ENCODE measurements at places on chromosomes 4 and X. TPM values are rescaled to one million over a fixed set of nuclear protein-coding genes. Genes with fewer than 3 reads are reported as not detected.
A peak's percentile ranks its signal among the peaks of the same experiment; 100 is the strongest.

- H3K27me3 ChIP-seq: no peaks in the 10 kb centered on the region
- no peak overlapping the region for H3K27ac ChIP-seq
- H3K4me3 ChIP-seq: no peak overlapping the region
- DNase-seq: no peak
- H3K4me1 ChIP-seq: no peaks in the 10 kb centered on the region
These were observed 189.3 kb upstream of the GPRIN3 start for GRCh38 chr4:89496851-89497250.

DNA sequence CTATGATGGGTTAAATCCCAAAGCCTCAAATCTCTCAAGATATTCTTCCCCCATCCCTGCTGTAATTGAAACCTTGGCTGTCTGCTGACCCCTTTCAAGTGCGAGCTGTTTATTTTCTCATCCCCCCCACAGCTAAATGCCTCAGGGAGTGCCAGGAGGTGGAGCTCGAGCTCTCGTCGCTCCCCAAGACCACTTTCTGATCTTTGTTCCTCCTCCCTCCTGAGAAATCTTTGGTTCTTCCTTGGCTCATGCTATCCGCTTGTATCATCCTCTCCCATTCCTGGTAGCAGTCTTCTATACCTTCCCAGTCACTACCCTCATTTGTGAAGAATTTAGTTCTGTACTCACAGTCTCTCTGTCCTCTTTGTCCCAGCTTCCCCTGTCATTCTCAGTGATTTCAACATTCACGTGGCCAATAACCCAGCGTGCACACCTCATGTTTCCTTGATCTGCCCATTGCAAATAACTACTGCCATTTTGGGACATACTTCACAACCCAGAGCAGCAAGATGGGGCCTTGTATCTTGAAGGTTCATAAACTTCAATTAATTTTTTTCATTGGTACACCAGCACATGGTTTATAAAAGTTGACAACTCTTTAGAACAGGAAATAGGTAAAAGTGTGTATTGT, 9.2 kb upstream of the SLC25A43 start:
- H3K4me1 ChIP-seq: peaks cover 25% of the 10 kb centered on the region
- DNase-seq: peak; percentile 11

DNA sequence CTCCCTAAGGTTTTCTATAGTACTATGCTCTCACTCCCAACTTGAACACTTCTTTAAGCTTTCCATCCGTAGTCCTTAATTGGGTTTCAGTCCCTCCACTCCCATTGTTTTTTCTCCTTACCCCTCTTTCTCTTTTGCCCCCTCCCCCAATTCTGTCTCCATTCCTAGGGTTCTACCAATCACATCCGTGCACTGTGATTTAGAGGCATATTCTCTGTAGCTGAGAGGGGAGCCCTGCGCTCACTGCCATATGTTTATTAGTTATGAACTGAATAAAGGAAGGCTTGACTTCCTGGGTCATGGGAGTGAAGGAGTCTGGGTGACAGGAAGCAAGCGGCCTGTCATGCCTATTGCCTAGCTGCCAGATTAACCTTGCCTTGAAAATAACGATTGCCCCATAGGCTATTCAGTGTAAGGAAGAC, 471 bp downstream of the MCTS1 start:
- peak overlapping the region; percentile 73 for H3K4me3 ChIP-seq
- H3K36me3 ChIP-seq: no peaks in the 10 kb centered on the region
- no peaks in the 10 kb centered on the region for H3K27me3 ChIP-seq
- peak overlapping the region; percentile 89 for H3K27ac ChIP-seq
- DNase-seq: peak; percentile 5

DNA sequence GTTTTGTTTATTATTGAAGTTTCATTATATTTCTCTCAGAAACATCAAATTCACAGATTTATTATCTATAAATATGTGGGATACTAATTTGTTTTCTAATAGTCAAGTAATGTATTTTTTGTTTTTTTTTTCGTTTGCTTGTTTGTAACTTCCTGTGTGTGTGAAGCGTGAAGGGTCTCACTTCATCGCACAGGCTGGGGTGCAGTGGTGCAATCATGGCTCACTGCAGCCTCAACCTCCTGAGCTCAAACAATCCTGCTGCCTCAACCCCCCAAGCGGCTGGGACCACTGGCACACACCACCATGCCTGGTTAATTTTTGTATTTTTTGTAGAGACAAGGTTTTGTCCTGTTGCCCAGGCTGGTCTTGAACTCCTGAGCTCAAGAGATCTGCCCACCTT, 55.1 kb downstream of the SH3RF1 start:
- H3K27ac ChIP-seq: no peak overlapping the region
- H3K4me1 ChIP-seq: peaks cover 19% of the 10 kb centered on the region

DNA sequence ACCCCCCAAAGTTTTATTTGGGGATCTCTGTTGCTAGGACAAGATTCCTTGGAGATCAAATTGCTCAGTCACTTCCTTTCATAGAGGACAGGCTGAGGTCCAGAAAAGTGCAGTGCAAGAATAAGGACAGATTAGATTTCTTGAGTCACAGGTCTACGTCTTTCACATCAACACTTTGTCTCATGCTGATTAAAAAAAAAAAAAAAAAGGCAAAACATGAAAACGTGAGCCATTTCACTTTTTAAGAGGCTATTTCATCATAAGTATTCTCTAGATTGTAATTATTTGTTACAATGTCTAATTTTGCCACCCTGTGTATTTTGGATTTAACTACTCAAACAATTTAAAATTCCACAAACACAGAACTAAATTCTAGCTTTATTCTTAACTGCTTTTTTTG, 647.0 kb downstream of the TRAM1L1 start:
- DNase-seq: no peak
- H3K36me3 ChIP-seq: no peaks in the 10 kb centered on the region
- H3K27me3 ChIP-seq: no peaks in the 10 kb centered on the region
- H3K4me3 ChIP-seq: no peak overlapping the region
- H3K4me1 ChIP-seq: no peaks in the 10 kb centered on the region

DNA sequence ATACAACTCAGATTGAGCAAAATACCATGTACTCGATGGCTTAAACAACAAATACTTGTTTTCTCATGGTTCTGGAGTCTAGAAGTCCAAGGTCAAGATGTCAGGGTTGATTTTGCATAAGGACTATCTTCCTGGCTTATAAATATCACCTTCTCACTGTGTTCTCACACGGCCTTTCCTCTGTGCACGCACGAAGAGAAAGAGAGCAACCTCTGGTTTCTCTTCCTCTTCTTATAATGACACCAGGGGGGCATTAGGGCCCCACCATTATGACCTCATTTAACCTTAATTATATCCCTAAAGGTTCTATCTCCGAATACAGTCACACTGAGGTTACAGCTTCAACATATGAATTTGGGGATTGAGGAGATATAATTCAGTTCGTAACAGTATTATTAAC, 504.0 kb downstream of the MAGEE1 start:
- DNase-seq: no peak
- no peak overlapping the region for H3K27ac ChIP-seq
- H3K4me3 ChIP-seq: no peak overlapping the region

DNA sequence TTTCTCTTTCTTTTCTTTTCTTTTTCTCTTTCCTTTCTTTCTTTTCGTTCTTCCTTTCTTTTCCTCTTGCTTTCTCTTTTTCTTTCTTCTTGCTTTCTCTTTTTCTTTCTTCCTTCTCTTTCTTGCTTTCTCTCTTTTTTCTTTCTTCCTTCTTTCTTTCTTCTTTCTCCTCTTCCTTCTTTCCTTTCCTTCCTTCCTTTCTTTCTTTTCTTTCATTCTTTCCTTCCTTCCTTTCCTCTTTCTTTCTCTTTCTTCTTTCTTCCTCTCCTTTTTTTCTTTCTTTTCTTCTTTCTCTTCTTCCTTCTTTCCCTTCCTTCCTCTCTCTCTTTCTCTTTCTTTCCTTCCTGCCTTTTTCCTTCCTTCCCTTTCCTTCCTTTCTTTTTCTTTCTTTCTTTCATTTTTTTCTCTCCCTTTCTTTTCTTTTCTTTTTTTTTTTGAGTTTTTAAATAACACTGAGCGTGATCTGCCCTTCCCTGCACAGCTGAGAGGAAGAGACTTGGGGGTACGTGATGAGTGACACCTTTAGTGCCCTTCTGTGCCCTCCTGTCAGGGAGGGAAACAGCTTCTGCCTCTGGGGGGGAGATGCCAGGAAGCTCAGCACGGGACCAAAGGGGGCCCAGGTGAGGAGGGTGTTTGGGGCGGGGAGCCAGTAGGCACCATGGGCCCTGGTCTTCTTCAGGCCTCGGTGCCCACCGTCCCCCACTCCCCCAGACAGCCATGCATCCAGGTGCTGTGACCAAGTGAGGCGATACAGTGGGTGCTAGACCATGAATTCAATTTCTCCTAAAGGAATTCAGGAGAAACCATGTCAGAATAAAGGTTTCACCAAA, 36.6 kb upstream of the CDKN2AIP start:
- no peak for DNase-seq
- H3K36me3 ChIP-seq: no peaks in the 10 kb centered on the region
- H3K4me1 ChIP-seq: peaks cover 42% of the 10 kb centered on the region
- no peak overlapping the region for H3K27ac ChIP-seq
- no peak overlapping the region for H3K4me3 ChIP-seq
- peaks cover 9% of the 10 kb centered on the region for H3K27me3 ChIP-seq

DNA sequence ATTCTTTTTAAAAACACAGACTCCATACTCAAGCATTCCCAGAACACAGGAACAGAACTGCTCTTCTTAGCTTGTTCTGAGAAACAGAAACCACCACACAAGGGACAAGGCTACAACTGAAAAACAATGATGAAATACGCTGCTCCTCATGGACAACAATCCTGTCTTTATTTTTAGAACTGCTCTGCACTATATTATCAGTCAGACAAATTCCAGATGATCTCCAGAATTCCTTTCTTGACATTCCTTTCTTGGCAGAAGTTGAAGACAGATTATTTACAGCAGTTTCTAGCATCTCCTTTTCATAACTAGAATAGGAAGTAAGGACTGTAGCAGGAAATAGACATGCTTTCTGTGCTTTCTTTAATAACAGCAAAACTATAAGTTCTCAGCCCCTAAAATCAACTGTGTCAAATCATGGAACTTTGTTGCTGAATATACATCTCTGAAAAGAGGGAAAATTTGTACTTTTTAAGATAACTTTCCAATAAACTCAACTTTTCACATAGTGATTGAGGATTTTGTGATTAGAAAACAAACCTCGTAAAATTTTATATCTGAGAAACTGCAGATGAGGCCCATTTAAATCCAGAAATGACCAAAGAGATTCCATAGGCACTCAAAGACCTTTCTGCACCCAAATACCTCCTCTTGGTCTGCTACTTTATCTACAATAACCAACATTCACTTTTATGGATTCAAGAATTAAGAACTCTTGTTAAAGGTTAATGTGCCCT, 35.9 kb downstream of the ANTXR2 start:
- peaks cover 10% of the 10 kb centered on the region for H3K4me1 ChIP-seq
- no peak for DNase-seq
- no peaks in the 10 kb centered on the region for H3K36me3 ChIP-seq
- no peaks in the 10 kb centered on the region for H3K27me3 ChIP-seq
- H3K27ac ChIP-seq: no peak overlapping the region

GRCh38 chr4:159902648-159903047, 799.8 kb downstream of the RAPGEF2 start:
- H3K4me1 ChIP-seq: no peaks in the 10 kb centered on the region
- no peak overlapping the region for H3K27ac ChIP-seq
- no peak overlapping the region for H3K4me3 ChIP-seq
- no peak for DNase-seq

DNA sequence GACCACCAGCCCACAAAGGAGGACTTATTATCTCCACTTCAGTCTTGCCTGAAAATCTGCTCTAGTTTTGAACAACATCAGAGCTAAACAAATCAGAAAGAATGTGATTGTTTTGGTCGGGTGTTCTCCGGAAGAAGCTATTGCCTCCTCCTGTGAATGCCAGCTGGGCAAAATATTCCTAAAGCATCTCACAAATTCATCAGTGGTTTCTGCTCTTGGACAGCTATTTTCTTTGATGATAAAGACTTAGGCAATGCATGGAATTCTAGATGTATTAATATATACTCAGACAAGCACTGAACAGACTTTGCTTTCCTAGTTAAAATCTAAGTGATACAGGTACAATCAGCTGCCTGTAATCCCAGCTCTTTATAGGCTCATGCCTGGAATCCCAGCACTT, 71.8 kb downstream of the ASMT start:
- H3K36me3 ChIP-seq: no peaks in the 10 kb centered on the region
- H3K27me3 ChIP-seq: no peaks in the 10 kb centered on the region
- H3K4me3 ChIP-seq: no peak overlapping the region
- DNase-seq: no peak
- H3K4me1 ChIP-seq: no peaks in the 10 kb centered on the region

The PCDH10 gene
- not detected for total RNA-seq

The HELT gene
- not detected for total RNA-seq

The CNKSR2 gene
- not detected for total RNA-seq

GRCh38 chrX:41695426-41695825, 6.7 kb downstream of the GPR34 start:
- no peak for DNase-seq
- H3K4me3 ChIP-seq: no peak overlapping the region
- H3K27me3 ChIP-seq: no peaks in the 10 kb centered on the region
- H3K27ac ChIP-seq: no peak overlapping the region

- H3K27ac ChIP-seq: no peak overlapping the region
- DNase-seq: no peak
- H3K27me3 ChIP-seq: no peaks in the 10 kb centered on the region
- peaks cover 9% of the 10 kb centered on the region for H3K4me1 ChIP-seq
- no peak overlapping the region for H3K4me3 ChIP-seq
These were observed 10.1 kb upstream of the TMEM144 start for GRCh38 chr4:158200214-158200613.

DNA sequence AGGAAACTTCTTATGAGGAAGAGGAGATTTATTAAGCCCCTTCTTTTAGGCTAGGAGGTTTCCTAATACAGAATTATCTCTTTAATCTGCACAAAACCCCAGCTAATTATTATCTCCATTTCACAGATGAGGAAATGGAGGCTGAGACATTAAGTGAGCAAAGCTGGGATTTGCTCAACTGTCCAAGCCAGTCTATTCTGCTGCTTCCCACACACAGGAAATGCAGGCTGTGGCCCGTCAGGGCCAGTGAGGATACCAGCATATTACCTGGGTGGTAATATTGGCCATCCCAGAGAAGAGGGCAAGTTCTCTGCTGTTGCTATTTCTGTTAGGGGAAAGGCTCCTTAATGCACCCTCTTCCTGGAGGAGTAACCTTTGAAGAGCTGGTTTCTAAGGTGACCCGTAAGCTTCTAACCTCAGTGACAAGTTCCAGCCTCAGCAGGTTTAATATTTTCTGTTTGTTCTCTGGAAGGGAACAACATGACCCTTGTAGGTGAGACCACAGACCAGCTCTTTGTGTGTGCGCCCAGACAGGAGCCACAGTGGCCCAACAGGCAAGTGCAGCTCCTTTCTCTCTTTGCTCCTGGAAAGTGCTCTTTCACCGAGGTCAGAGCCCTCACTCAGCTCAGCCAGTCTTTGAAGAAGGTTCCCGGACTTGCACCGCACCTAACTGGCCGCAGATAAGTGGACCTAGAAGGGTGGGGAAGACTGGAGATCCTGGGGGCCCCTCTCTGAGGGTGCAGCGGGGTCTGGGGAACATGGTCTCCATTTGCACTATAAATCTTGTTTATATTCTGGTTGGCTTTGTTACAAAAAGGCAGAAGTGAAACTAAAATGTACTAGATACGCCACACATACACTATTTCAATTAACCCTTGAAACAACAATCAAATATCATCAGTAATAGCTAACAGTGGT, 35.5 kb downstream of the TBC1D9 start:
- H3K36me3 ChIP-seq: no peaks in the 10 kb centered on the region
- peaks cover 63% of the 10 kb centered on the region for H3K4me1 ChIP-seq
- H3K4me3 ChIP-seq: no peak overlapping the region
- peak; percentile 18 for DNase-seq
- no peaks in the 10 kb centered on the region for H3K27me3 ChIP-seq

All from HepG2 (cell line).